ENCODE measurements at places on chromosomes 3 and 15.

GRCh38 chr3:41898631-41899030, 63.3 kb downstream of the ULK4 start:
- no peak for DNase-seq

DNA sequence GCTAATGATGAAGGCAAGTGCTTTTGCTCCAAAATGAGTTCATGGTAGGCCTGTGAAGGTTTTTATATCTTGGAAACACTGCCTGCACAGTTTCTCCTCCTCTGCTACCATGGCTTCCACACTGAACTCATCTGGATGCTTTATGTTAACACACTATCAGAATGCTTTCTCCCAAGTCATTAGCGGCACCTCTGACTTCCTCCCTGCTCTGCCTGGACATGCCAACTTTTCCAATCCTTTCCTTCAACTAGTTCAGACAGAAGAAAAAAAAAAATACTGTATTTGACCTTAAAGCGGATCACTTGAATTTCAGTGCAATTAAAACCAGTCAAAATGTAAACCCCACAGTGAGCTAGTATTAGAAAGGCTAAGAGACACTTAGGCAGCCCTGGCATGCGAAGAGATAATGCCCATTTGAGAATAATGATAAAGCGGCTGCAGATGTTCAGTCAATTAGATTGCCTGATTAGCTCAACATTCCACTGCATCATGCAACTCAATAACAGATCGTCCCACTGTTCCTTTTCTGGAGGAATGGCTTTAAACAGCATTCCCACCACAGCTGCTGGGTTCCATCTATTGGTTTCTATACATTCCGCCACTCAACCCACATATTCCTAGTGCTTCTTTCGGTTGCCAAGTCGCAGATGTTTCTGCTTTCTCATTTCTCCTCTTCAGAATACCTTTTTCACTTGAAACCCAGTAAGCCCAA, 51.7 kb downstream of the CNTN3 start:
- DNase-seq: no peak

GRCh38 chr15:52733088-52733487, 53.9 kb upstream of the ATOSA start:
- DNase-seq: no peak

- DNase-seq: no peak
Observed at GRCh38 chr15:33955945-33956344, 12.4 kb upstream of the CHRM5 start.

DNA sequence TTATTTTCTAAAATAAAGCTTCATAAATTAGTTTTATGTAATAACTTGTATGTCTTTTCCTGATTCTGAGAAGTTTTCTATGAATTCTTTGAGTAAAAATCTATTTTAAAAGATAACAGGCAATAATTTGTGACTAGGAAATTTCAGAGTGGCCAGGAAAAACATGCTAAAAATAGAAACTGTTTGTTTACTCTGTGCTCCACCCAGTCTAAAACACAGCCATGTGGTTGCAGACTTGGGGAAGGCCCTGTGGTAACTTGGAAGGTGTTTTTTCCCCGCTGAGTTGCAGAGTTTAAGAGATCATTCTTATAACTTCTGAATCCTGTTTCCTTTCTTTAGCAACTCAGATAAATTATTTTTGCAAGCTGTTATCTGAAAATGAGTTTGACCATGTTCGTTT, 21.9 kb downstream of the PLCL2 start:
- DNase-seq: no peak

- DNase-seq: no peak
Observed at GRCh38 chr3:72722930-72723726, 125.1 kb downstream of the SHQ1 start.

- DNase-seq: no peak
Observed at GRCh38 chr15:74682954-74683353, 12.9 kb downstream of the EDC3 start.

DNA sequence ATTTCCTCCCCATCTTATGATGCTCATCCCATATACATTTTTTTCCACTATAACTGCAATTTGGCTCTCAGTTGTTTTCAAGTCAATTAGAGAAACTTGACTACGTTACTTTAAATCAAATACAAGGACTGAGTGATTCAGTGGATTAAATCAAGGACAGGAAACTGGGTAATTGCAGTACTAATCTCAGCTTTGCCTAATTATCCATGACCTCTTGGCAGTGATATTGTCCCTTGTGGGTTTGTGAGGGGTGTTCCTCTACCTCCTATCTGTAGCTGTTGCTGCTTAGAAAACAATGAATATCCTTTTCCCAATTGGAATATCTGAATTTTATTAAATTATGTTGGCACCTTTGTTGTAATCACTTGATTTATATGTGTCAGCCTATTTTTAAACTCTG, 79.4 kb downstream of the ZPLD1 start:
- no peak for DNase-seq

GRCh38 chr3:12472000-12472610, 12.2 kb upstream of the TSEN2 start:
- DNase-seq: no peak

DNA sequence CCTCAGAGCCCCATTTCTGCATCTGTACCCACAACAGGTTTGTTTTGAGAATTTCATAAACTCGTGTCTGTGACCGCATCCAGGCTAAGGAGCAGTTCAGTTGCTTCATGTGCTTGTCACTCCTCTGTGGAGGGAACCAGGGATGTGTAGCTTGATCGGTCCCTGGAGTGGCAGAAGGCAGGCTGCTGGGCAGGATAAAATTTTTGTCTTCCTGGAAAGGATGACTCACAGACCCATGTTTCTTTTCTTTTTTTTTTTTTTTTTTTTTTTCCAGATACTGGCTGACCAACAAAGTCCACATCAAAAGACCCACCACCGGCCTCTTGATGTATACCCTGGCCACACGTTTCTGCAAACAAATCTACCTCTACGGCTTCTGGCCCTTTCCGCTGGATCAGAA, 70.1 kb downstream of the ST8SIA2 start:
- DNase-seq: no peak

- peak; percentile 18 for DNase-seq
Observed at GRCh38 chr3:11096266-11097139, 57.8 kb upstream of the HRH1 start.

- DNase-seq: no peak
Observed at GRCh38 chr15:58523634-58524033, 91.8 kb downstream of the LIPC start.

DNA sequence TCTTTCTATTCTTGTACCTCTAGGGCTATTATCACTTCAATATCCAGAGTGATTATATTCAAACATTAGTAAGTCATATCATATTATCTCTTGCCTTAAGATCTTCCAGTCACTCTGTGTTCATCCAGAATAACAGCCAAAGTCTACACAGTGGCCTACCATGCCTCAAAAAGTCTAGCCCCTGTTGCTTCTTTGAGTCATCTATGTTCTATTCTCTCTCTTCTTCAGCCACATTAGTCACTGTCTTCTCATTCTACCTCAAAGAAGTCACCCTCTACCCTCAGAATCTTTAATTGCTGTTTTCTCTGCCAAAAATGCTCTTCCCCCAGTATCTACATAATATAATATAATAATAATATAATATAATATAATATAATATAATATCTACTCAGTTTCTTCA, 356.0 kb downstream of the NLGN1 start:
- DNase-seq: no peak

DNA sequence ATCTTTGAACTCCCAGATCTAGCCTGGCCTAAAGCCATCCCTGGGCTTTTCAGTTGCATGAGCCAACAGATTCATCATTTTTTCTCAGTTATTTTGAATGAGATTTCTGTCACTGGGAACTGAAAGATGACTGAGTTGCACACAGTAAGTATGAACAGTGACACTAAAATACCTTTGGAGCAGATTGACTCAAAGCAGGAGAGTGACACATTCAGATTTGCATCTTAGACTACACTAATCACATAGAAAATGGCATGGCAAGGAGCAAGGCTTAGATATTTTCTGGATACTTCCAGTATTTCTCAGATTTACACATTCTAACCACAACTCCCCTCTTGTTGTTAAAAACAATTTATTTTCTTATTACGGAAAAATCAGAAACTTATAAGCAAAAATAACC, 32.8 kb downstream of the SEC62 start:
- no peak for DNase-seq

DNA sequence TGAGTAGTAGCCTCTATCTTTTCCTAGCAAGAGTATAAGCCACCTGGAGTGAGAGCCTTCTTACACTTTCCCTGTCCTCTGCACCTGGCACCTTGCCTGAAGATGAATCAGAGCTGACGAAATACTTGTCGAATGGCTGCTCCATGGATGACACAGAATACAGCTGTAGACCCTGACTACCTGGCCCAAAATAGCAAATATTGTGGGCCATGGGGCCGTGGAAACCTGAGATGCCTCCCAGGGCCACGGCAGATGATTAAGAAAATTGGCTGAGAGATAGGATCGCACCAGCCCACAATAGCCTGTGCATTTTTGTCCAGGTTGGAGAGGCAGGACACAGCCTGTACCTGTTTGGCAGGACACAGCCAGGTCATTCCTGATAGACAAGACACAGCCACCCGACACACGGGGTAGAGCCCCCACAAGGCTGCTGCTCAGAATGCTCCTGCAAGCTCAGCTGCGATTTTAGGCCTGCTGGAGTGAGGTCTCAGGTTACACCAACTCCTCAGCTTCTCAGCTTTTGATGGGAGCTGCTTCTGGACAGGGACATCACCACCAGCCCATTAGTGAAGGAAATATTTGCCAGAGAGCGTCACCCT, 22.9 kb upstream of the TPM1 start:
- no peak for DNase-seq

- no peak for DNase-seq
Observed at GRCh38 chr15:50857763-50858162, 50.7 kb upstream of the AP4E1 start.

GRCh38 chr15:92044203-92044909, 190.8 kb downstream of the SLCO3A1 start:
- no peak for DNase-seq

DNA sequence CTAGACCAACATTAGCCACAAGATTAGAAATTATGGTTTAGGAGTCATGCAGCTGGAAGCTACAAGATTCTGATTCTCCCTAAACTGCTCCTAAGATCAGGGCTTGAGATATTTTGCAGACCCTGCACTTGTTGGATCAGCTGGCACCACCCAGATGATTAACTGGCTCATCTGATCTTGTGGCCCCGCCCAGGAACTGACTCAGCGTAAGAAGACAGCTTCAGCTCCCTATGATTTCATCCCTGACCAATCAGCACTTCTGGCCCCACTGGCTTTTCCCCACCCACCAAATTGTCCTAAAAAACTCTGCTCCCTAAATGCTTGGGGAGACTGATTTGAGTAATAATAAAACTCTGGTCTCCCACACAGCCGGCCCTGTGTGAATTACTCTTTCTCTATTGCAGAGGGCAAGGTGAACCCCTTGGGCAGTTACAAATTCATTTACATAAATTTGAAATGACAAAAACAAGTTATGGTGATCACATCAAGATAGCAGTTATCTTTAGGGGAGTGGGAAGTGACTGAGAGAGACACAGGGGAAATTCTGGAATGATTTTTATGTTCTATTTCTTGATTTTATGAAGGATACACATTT, 76.5 kb downstream of the CD200R1L start:
- no peak for DNase-seq

DNA sequence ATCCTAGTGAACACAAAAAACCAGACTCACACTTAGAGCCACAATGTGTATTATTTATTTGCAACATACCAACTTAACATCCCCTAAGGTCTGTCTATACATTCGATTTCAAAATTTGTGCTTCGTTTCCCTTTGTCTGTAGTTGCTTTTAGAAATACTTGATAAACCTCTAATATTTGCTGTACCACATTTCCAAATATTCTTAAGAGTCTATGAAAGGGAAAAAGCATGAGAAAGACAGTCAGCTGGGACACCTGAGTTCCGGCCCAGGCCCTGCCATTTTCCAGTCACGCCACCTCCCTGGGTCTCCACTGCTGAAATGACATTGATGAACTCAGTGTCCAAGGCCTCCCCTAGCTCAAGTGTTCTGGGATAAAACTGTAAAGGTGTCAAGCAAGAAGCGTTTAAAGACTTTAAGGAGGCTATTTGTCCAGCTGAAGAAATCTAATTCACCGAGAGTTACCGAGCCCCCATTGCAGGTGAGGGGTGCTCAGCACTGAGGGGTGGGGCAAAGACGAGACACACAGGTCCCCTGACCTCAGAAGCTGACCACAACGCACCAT, 26.6 kb downstream of the LRRC2 start:
- DNase-seq: no peak

GRCh38 chr15:55250392-55250791, 39.2 kb downstream of the RAB27A start:
- DNase-seq: no peak

DNA sequence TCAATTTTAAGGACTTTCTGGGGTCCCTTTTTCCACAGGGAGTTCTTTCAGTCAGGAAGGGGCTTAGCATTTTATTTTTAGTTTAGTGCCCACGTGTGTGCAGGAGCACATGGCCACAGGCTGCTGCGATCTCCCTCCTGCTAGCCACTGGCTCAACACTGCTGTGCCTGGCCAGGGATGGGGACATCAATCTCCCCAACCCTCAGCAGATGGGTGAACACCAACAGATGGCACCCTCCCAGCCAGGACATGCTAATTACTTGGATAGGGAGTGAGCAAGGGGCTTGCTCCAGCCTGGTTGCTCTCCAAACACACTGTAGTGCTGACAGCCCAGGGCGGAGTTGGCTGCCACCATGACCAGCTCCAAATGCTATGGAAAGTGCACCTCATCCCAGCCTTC, 7.4 kb upstream of the RIOX2 start:
- DNase-seq: no peak

- no peak for DNase-seq
Observed at GRCh38 chr3:155843569-155843968, 10.7 kb downstream of the SLC33A1 start.

GRCh38 chr15:55113736-55114135, 83.0 kb downstream of the RSL24D1 start:
- DNase-seq: no peak

GRCh38 chr15:92611150-92611549, 44.4 kb downstream of the FAM174B start:
- no peak for DNase-seq

DNA sequence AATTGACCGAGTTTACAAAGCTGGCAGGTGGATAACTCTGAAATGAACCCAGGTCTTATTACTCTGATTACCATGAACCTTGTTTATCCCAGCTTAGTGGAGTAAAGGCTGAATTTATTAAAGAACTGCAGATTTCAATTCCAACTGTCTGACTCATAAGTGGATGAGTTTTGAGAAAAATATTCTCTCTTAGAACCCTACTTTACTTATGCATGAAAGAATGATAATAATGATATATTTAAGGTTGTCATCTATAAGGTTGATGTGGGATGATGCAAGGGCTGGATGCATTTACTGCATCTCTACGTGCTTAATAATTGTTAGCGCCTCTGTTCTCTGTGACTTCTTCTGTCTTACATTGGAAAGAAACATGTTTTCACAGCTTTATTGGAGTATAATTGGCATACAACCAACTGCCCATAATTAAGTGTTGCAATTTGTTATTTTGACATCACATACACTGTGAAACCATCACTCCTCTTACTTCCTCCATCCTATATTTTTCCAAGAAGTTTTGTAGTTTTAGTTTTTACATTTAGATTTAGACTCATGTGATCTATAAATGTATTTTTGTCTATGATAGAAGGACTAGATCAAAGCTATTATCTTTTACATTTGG, 771.2 kb upstream of the ARRDC4 start:
- DNase-seq: no peak
